Activated CD4-positive, alpha-beta memory T cell treated with anti-CD3 and anti-CD28 coated beads for 36 hours (primary cell): ENCODE measurements at places on chromosomes 16 and 17.

DNA sequence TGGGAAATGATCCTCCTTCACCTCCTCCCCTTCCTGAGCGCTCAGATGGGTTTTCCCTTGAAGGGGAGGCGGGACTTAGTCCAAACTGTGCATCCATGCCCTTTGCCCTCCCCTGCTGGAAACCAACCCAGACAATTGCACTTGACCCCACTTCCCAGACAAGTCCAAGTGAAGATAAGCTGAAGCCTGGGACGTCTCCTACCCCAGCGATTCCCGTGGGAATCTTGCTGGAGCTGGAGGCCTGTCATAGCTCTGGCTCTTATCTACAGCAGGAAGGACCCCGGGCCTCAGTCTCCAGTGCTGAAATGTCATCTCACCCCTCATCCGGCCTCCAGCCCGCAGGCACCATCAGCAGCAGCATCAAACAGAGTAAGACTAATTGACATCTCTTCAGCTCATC lies 6.5 kb upstream of the NGFR start:
- no peak for DNase-seq

DNA sequence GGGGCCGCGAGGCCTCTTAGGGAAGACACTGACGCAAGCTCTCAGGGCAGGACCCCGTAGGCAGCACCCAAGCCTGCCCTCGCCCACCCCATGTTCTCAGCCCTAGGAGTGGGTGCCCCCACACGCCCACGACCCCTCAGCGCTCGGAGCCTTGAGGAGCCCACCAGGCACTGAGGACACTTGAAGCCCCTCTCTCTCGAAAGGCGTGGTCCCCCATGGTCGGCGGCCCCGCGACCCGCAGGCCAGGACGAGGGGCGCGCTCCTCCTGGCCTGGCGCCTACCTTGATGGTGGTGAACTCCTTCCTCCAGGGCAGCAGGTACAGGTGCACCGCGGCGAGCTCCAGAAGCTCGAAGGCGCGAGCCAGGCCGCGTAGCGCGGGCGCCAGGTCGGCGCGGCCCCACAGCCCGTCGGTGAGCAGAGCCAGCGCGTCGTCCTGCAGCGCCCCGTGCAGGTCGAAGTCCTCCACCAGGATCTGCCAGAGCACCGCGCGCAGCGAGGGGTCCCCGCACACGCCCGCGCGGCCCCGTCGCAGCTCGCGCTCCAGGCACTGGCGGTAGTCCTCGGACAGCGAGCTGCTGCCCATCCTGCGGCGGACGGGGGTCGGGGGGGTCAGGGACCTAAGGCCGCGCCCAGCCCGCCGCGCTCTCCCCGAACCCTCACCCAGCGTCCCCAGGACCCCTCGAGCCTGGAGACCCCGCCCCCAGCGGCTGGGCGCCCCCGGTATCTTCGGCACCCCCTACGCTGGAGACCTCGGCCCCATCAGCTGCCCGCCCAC lies 668 bp downstream of the SPATA2L start:
- DNase-seq: peak; percentile 74

GRCh38 chr17:58615768-58616659 lies 75.8 kb downstream of the TEX14 start:
- no peak for DNase-seq

DNA sequence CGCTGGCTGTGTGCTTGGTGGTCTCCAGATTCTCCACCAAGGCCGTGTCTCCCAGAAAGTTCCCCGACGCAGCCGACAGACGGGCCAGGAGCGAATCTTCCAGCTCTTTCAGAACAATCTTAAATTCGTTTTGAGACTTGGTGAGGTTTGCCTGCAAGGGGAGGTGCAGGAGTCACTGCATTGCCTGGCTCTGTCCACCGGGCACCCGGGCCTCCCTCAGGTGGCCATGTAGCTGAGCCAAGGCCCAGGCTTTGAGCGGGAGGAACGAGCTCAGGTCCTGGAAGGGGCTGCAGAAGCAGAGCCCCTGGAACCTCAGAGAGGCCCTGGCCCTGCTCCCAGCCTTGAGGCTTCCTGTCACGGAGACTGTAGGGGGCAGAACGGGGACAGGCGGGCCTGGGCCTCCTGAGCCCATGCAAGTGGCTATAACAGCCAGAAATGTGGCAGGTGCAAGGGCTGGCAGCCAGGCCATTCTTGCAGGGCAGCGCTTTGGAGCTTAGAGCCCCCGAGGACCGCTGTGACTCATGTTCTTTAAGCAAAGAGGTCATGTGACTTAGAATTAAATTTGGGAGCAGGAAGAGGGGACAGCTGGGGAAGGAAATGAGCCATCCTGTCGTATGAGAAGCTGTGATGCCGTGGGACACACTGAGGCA lies 72.4 kb downstream of the PGS1 start:
- DNase-seq: no peak

DNA sequence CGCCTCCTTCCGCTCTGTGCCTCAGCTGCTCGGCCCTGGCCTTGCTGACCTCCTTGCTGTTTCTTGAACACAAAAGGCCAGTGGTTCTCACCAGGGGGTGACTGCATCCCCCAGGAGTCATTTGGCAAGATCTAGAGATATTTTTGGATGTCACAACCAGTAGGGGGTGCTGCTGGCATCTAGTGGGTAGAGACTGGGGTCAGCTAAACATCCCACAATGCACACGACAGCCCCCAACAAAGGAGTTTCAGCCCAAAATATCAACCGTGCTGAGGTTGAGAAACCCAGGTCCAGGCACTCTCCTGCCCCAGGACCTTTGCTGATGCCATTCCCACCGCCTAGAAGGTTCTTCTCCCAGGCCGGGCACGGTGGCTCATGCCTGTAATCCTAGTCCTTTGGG lies 39.7 kb downstream of the ABCC6 start:
- no peak for DNase-seq

GRCh38 chr17:57623620-57624019 lies 121.5 kb downstream of the CCDC182 start:
- no peak for DNase-seq

GRCh38 chr16:12719972-12720371 lies 83.7 kb downstream of the CPPED1 start:
- DNase-seq: no peak

DNA sequence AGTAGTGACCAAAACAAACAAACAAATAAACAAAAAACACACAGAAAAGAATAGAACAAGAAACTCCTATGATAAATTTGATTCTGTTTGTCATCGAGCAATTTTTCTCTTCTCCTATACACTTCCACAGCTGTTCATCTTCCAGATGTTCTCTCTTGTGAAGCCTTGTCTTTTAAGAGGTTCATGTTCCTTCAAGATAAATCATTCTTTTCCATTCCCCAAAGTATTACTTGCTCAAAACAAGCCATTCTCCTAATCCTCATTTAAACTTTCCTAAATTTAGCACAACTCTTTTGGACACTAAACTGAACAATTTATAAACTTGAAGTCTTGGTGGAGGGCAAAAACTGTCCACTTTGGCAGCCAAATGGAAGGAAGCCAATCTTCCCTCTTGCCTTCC lies 103.3 kb downstream of the ABCA8 start:
- DNase-seq: no peak

DNA sequence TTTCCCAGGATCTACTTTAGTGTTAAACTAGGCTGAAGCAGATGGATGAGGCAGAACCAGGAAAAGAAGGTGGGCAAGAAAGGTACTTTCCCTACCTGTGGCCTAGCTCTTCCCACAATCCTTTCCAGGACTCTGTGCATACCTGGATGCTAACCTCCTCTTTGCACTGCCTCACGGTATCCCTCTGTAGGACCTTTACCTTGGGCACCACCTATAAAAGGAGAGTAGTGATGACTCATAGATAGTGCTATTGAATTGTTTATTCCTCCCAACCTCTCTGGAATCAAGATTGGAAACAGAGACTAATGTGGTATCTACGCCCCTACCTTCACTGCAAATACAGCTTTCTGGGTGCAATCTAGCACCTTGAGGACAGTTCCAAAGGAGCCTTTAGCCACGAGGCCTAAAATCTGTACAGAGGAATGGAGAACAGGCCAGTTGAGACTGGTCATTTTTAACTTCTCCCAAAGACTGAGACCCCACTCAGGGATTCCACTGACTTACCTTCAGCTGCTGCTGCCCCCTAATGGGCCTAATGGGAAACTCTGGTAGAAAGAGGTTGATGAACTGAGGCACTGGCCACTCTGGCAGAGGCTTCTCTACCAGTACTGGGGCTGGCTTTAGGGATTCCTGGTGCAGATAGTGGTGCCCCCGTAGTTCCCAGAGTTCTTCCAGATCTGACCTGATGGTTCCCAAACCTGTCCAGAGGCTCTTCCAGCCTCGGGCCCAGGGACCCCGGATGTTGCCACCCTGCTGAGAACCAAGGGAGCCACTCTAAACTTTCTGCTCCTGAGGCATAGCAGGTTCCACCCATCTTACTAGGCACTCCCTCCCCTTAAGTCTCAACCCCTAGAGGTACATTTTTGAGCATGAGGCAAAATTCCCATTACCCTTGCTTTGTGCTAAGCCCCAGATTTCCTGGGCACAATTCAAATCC lies 781 bp downstream of the RSKR start:
- DNase-seq: peak; percentile 32

GRCh38 chr17:82127704-82128103 lies 29.7 kb upstream of the FASN start:
- no peak for DNase-seq

- DNase-seq: peak; percentile 46
Observed at GRCh38 chr17:17495536-17496188, 533 bp downstream of the RASD1 start.

GRCh38 chr16:31265329-31266245 lies 5.8 kb downstream of the ITGAM start:
- peak; percentile 91 for DNase-seq

- no peak for DNase-seq
Observed at GRCh38 chr16:47966325-47966724, 189.5 kb downstream of the ABCC12 start.

DNA sequence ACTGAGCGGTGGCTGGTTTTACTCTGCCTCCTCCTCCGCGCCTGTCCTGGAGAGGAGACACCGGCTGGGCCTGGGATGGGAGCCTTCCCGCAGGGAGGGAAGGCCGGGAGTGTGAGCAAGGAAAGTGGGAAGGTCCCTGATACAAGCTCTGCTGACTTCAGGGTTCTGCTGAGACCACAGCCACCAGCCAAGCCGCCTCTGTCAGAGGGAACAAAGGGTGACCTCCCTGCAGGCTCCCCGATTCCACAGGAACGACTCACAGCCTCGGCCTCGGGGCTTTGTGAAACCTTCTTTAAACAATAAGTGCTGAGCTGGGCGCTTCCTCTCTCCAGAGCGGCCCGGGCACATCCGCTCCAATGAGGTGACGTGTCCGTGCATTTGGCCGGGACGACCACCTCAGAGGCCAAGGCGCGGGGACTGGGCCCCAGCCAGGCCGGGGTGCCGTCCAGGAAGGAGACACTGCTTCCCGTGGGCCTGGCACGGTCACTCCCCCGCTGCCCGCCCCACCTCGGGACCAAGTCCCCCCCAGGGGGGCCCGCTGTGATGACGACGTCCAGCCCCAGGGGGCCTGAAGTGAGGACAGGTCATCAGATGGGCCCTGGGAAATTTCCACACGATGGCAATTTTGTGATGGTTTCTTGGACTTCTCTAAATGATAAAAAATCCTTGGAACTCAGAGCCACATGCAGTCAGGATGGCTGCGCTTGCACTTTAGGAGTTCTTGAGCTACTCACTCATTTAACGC lies 11.8 kb upstream of the CIBAR2 start:
- DNase-seq: no peak

DNA sequence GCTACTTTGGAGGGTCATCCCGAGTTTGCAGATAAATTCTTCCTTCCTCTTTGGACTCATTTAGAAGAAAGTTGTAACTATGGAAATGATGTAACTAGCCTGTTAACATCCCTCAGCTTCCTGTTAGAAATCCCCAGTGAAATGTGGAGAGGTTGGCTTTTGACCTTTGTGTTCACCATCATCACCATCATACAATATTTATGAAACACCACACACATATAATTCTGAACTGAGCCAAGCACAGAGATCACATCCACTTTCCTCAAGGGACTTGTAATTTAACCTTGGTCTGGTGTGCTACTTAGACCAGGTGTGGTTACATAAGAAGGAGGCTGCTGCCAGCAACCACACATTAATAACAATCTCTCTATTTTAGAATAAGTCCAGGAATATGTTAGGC lies 2.5 kb downstream of the CAPNS2 start:
- no peak for DNase-seq

DNA sequence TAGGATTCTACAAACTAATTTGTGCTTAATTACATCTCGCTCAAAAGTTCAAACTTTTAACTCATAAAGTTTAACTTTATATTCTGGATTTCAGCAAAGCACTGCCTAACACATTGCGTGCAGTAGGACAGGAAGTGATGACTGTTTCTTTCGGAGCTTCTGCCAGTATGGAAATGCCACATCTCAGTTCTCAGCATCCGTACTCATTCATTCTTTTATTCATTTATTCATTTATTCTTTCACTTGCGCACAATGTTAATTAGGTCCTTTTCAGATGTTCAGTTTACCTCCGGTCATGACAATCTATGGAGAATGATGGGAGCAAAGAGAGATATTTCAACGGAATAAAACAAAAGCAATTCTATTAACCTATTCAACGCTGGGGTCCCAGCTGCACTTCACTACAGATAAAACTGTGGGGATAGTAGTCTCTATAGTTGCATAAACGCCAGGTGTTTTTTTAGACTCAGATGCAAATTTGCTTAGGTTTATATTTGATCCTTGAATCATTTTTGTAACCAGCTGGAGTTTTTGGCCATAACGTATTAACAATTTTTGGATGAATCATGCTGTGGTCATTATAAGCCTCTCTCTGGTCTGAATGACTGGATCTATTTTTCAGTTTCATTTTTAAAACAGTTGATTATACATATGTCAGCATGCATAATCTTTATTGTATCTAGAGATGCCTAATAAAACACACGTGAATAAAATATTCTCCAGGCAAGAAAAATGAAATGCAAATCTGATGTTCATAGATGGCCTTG lies 143.9 kb downstream of the KCNJ2 start:
- no peak for DNase-seq

GRCh38 chr17:62017496-62017895 lies 47.6 kb downstream of the MED13 start:
- no peak for DNase-seq

GRCh38 chr17:48892940-48893645 lies 506 bp downstream of the ATP5MC1 start:
- DNase-seq: peak; percentile 24

GRCh38 chr16:86661706-86662105 lies 83.4 kb downstream of the FOXL1 start:
- no peak for DNase-seq

DNA sequence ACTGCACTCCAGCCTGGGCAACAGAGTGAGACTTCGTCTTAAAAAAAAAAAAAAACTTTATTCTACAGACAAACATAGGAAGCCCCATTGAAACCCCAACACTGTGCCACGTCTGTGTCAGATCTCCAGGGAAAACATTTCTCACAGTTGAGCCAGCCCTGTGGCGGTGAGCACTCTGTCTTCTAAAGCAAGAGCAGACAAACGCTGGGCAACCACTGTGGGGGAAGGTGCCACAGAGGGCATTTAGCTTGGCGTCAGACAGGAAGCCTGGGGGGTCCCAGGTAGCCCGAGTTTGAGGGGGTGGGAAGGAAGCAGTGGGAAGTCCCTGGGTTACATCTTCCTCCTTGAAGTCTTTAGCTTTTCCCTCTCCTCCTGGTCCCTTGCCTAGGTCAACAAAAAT lies 16.0 kb downstream of the C17orf100 start:
- no peak for DNase-seq
